Aorta (tissue), 5 donors: ENCODE measurements at places on chromosomes 16 and 17.

DNA sequence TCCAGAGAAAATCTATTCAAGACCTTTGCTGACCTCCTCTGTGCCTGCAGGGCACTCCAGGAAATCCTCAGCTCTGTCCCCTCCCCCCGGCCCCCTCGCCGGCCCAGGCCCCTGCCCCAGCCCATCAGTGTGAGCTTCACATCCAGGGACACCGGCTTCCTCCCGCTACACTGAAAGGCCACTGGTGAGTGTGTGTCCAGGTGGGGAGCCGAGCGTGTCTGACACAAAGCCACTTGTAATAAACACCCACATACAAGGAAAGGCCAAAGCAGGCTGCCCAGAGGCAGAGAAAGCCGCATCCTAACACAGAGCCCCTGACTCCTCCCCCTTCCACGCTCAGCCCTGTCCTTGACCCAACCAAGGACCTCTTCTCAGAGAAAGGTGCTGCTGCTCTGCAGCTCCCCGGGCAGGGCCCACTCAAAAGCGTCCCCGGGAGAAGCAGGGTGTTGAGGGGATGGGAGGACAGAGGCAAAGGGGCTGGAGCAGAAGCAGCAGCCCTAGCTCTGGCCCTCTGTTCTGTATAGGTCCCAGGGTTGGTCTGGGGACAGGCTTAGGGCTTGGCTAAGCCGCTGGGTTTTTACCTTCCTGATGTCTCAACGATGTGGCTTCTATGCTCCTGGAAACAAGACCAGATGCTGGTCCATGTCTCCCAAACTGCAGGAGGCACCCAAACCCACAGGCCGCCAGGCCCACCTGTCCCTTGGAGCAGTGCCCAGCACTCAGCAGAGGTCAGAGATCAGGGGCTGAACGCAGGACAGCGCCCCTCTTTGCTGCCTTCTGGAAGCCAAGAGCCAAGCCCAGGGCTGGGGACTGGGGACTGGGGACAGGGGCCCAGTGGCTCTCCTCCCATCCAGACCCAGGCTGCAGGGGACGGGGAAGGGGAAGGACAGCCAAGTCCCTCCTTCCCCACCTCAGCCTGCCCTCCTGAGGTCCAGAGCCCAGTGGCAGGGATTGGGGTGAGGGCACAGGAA, 15.3 kb downstream of the MNT start:
- no peak overlapping the region for H3K27ac ChIP-seq
- no peaks in the 10 kb centered on the region for H3K36me3 ChIP-seq
- H3K4me1 ChIP-seq: no peaks in the 10 kb centered on the region
- H3K4me3 ChIP-seq: no peak overlapping the region

DNA sequence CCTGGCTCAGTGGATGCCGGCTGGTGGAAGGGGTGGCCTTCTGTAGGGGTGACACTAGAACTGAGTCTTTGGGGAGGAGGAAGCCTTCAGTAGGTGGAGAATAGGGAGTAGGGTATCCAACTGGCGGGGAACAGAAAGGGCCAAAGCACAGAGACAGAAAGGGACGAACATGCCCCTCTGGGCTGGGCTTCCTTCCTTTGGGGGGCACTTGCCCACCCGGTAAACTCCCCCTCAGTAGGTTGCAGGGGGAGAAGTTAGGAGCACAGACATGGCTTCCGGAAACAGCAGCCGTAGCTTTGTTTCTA, 774 bp downstream of the ENGASE start:
- H3K27me3 ChIP-seq: no peaks in the 10 kb centered on the region
- H3K36me3 ChIP-seq: no peaks in the 10 kb centered on the region
- H3K4me3 ChIP-seq: peak overlapping the region; percentile 62

DNA sequence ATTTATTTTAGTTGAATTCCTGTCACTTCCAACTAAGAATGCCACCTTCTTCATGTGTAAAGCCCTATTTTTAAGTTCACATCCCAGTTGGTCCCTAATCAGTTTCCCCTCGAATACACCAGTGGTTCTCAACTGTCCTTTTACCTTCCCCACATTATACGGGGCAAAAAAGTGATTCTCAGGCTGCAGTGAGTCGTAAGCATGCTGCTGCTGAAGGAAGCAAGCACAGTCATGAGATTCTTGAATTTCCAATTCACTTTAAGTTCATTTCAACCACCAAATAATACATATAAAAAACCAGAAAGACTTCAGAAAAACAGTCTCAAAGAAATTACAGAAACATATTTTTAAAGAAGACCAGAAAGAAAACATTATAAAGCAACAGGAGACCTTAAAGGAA, 47.9 kb downstream of the UBE2G1 start:
- no peak for DNase-seq
- H3K4me3 ChIP-seq: no peak overlapping the region
- peaks cover 2% of the 10 kb centered on the region for H3K4me1 ChIP-seq
- no peak overlapping the region for H3K27ac ChIP-seq
- no peaks in the 10 kb centered on the region for H3K27me3 ChIP-seq

DNA sequence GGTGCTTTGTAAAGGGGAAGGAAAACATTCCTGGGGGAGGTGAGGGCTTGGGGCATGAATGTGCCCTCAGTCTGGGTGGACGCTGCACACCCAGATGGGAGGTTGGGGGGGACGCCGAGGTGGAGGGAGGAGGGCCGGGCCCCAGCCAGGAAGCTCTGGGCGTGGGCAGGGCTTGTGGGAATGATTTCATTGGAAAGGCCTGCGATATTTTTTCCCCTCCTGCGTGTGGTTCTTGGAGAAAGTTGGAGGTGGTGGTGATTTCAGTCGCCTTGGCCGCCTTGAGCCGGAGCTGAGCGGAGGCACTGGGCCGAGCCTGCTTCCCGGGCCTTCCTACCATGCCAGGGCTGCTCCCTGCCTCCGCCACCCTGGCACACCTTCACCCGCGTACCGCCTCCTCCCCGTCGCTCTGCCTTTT, 26.4 kb upstream of the CLEC18A start:
- no peaks in the 10 kb centered on the region for H3K36me3 ChIP-seq
- peaks cover 7% of the 10 kb centered on the region for H3K4me1 ChIP-seq
- peak overlapping the region; percentile 89 for H3K4me3 ChIP-seq
- peak; percentile 89 for DNase-seq
- no peaks in the 10 kb centered on the region for H3K27me3 ChIP-seq

GRCh38 chr16:78638371-78638770, 538.9 kb downstream of the WWOX start:
- H3K4me1 ChIP-seq: no peaks in the 10 kb centered on the region
- H3K4me3 ChIP-seq: no peak overlapping the region
- no peak for DNase-seq
- H3K27me3 ChIP-seq: no peaks in the 10 kb centered on the region
- no peak overlapping the region for H3K27ac ChIP-seq

DNA sequence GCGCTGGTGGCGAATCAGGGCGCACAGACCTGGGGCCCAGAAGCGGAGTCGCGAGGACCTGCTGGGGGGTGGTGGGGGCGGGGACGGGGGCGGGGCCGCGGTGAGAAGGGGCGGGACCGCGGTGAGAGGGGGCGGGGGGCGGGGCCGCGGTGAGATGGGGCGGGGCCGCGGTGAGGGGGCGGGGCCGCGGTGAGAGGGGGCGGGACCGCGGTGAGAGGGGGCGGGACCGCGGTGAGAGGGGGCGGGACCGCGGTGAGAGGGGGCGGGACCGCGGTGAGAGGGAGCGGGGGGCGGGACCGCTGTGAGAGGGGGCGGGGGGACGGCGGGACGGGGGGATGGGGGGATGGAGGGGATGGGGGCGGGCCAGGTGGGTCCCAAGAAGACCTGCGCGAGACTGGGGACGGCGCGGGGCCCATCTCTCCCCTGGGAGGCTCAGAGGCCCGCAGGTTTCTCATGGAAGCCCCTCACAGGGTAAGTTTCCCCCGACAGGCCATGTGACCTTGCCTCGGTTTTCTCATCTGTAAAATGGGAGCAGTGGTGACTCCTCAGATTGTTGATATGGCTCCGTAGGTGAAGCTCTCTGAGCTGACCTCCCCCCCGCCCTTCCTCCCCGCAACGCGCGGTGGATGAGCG, 28.6 kb upstream of the DBNDD1 start:
- DNase-seq: no peak
- no peak overlapping the region for H3K27ac ChIP-seq
- H3K36me3 ChIP-seq: no peaks in the 10 kb centered on the region
- H3K4me1 ChIP-seq: no peaks in the 10 kb centered on the region

DNA sequence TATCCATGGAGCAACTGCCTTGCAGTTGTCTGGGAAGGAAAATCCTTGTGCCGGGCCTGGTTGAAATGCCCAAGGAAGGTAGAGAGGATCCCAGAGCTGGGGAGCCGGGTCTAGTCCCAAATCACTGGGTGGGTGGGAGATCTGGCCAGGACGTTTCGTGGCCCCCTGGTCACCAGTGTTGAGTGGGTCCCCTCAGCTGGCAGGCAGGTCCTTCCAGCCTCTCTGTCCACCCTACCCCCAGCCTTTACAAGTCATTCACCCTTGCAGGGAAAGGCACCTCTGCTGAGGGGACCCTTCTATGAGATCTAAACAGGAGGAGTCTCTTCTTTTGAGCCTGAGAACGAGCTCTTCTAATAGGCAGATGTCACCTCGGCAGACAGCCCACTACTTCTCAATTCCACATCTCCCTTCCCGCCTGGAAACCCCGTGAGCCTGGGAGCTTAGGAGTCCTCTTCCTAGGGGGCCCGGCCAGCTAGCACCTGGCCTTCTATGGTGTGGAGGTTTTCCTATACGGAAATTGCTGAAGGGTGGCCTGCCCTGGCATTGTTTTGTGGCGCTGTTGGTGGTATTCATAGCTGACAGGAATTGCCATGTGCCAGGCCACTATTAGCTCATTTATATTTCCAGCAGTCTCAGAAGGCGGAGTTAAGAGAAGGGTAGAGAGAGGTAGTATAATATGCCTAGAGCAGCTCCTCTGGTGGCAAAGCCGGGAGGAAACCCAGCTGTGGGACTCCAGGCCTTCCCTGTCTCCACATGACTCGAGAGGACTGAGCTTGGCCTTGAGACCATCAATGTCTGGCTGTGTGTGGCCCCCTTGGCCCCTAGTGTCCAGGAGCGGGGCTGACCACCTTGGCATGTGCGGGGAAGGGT, 13.3 kb downstream of the MPRIP start:
- no peaks in the 10 kb centered on the region for H3K27me3 ChIP-seq
- H3K4me1 ChIP-seq: peaks cover 4% of the 10 kb centered on the region
- no peak overlapping the region for H3K4me3 ChIP-seq
- H3K36me3 ChIP-seq: no peaks in the 10 kb centered on the region

GRCh38 chr17:11814655-11815262, 182.5 kb downstream of the ZNF18 start:
- no peak overlapping the region for H3K4me3 ChIP-seq
- H3K36me3 ChIP-seq: no peaks in the 10 kb centered on the region
- DNase-seq: no peak
- no peaks in the 10 kb centered on the region for H3K4me1 ChIP-seq
- no peak overlapping the region for H3K27ac ChIP-seq
- no peaks in the 10 kb centered on the region for H3K27me3 ChIP-seq

DNA sequence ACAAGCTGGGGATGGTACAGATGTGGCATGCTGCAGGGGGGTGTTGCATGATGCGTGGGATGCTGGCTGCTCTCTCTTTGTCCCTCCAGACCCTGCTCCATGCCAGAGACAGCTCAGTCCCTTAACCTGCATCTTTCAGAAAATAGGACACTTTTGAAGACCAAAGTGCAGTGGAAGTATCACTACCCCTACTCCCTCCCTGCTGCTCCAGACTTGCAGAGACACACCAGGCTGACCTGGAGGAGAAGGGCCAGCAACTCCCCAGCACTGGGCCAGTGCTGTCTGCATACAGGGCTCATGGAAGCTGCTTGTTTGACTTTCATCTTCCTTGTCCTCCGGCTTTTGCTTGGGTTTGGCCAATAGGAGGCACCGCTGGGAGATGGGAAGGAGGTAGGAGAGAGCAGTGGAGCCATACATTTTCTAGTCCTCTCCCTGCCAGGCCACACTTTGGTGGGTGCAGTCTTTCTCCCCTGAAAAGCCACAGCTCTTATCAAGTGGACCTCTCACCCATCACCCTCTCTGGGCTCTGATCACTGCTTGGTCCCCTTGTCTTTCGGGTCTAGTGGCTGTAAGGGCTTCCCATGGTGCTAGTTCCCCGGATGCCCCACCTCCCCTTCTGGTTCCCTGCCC, 46.1 kb upstream of the NKD1 start:
- H3K4me3 ChIP-seq: no peak overlapping the region
- H3K4me1 ChIP-seq: peaks cover 7% of the 10 kb centered on the region
- no peak for DNase-seq
- H3K36me3 ChIP-seq: no peaks in the 10 kb centered on the region
- no peak overlapping the region for H3K27ac ChIP-seq

GRCh38 chr17:44213403-44214229, 5.9 kb downstream of the UBTF start:
- peaks cover 12% of the 10 kb centered on the region for H3K36me3 ChIP-seq
- DNase-seq: peak; percentile 71
- no peak overlapping the region for H3K4me3 ChIP-seq
- H3K27me3 ChIP-seq: no peaks in the 10 kb centered on the region
- no peaks in the 10 kb centered on the region for H3K4me1 ChIP-seq

- H3K27me3 ChIP-seq: peaks cover 1% of the 10 kb centered on the region
- H3K36me3 ChIP-seq: no peaks in the 10 kb centered on the region
- DNase-seq: no peak
- H3K4me1 ChIP-seq: no peaks in the 10 kb centered on the region
These were observed 5.6 kb upstream of the MPHOSPH6 start for GRCh38 chr16:82175627-82176026.

DNA sequence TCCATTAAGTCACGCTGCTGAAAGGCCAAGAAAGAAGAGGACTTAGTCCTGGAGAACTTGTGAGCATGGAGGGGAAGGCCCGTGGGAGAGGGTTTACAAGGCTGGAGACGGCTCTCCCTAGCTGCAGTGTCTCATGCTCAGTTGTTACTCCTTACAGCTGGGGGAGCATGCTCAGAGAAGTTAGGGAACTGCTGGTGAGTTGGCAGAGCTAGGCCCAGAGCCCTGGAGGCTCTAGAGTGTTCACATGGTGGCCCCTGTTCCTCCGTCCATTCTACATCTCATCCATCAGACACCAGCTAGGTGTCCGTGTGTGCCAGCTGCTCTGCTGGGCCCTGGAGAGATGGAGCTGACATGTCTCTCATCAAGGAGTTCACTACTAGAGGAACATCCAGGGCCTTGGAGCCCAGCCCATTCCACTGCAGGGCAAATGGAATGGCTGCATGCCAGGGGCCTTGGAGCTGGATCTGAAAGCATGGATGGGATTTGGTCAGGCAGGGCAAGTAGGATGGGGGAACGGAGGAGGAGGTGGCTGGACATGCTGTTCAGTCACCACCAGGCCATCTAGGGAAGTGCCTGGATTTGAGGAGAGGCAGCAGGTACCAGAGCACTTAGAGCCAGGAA, 6.3 kb downstream of the XYLT2 start:
- H3K36me3 ChIP-seq: no peaks in the 10 kb centered on the region
- no peak overlapping the region for H3K4me3 ChIP-seq
- DNase-seq: no peak
- no peaks in the 10 kb centered on the region for H3K4me1 ChIP-seq

GRCh38 chr17:6534846-6535514, 21.4 kb downstream of the PITPNM3 start:
- H3K27ac ChIP-seq: no peak overlapping the region
- no peaks in the 10 kb centered on the region for H3K4me1 ChIP-seq
- no peaks in the 10 kb centered on the region for H3K27me3 ChIP-seq
- no peaks in the 10 kb centered on the region for H3K36me3 ChIP-seq
- no peak for DNase-seq
- no peak overlapping the region for H3K4me3 ChIP-seq

GRCh38 chr17:36136439-36136838, 32.8 kb downstream of the CCL4 start:
- no peaks in the 10 kb centered on the region for H3K36me3 ChIP-seq
- no peak overlapping the region for H3K4me3 ChIP-seq
- no peak for DNase-seq
- H3K27ac ChIP-seq: no peak overlapping the region

- no peaks in the 10 kb centered on the region for H3K27me3 ChIP-seq
- no peaks in the 10 kb centered on the region for H3K4me1 ChIP-seq
- no peaks in the 10 kb centered on the region for H3K36me3 ChIP-seq
- H3K4me3 ChIP-seq: no peak overlapping the region
- no peak for DNase-seq
These were observed 6.4 kb downstream of the ZNF764 start for GRCh38 chr16:30551781-30552180.
